Right cardiac atrium (tissue), 5 donors: ENCODE measurements at places on chromosomes 5 and 9. TPM values are rescaled to one million over a fixed set of nuclear protein-coding genes. Genes with fewer than 3 reads are reported as not detected.

Gene CDX1
- not detected for total RNA-seq

DNA sequence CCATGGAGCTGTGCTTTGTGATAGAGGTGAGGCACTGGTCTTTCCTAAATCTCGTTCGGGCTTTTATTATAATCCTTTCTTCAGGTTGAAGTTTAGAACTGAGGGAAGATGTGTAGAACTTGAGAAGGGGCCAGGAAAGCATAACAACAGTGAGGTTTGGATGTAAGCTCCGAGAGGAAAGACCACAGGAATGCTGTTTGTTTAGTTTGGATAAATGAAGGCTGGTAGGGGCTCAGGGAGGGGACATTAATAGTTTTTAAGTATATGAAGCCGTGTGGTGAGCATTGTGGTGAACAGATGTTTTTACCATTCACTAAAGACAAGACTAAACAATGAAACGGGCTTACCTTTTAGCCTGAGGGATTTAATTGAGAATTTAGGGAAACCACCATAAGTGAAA, 130.8 kb downstream of the ARHGAP26 start:
- no peak for DNase-seq

GRCh38 chr5:136115183-136115865, 17.3 kb upstream of the SMAD5 start:
- no peak for DNase-seq

DNA sequence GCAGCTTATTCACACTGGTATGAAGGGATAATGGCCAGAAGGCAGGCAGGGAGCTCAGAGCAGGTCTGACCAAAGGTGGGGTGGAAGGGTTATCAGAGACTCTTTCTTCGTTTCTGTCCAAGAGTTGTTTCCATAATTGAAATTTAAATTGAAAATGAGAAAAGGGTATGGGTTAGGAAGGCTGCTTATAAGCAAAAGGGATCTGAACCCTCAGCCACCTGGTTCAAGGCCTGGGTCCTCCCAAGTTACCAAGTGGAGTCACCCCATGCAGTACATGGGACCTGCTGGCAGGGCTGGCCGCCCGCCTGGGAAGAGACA, 17.8 kb downstream of the EEIG1 start:
- DNase-seq: no peak

Gene ORM2
- total RNA-seq: not detected

Gene TOR2A
- 3.7 TPM for total RNA-seq

GRCh38 chr9:123637606-123637944, 281.6 kb downstream of the CRB2 start:
- DNase-seq: no peak

- DNase-seq: no peak
These were observed 49.9 kb downstream of the SIL1 start for GRCh38 chr5:139148306-139148705.

- DNase-seq: no peak
These were observed 16.2 kb downstream of the GPX3 start for GRCh38 chr5:151036556-151036955.

- no peak for DNase-seq
These were observed 18.7 kb upstream of the ADAM19 start for GRCh38 chr5:157594257-157594656.

- DNase-seq: no peak
These were observed 11.7 kb downstream of the CD74 start for GRCh38 chr5:150401076-150401375.

GRCh38 chr9:86598411-86599239, 244.4 kb upstream of the TUT7 start:
- DNase-seq: no peak

DNA sequence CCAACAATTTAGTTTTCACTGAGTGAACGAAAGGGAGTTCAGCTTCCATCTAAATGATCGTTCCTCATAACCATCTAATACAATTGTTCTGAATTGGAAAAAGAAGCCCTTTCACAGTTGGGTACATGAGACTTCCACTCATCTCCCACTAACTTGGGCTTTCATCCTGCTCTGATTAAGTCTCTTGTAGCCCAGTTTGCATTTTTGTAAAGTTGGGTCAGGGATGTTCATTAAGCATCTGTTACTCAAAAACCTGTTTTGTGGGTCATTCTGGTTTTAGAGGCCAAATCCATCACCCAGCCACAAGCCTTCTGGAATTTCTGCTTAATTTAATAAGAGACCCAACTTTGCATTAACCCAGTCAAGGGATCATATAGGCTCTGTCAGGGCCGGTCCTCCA, 385.3 kb downstream of the BNC2 start:
- no peak for DNase-seq

DNA sequence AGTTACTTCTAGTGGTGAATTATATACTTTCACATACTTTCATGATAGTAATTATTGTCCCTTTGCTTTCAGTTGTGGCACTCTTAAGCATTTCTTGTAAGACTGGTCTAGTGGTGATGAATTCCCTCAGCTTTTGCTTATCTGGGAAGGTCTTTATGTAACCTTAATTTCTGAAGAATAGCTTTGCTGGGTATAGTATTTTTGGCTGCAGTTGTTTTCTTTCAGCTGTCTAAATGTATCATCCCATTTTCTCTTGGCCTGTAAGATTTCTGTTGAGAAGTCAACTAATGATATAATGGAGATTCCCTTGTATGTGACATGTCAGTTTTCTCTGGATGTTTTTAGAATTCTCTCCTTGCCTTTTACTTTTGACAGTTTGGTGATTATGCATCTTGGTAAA, 41.0 kb downstream of the TMEM38B start:
- DNase-seq: no peak

Gene CYLC2
- total RNA-seq: not detected

Gene N4BP3
- 0.54 TPM for total RNA-seq

GRCh38 chr5:29662876-29663275, 1530.6 kb upstream of the CDH6 start:
- DNase-seq: no peak

DNA sequence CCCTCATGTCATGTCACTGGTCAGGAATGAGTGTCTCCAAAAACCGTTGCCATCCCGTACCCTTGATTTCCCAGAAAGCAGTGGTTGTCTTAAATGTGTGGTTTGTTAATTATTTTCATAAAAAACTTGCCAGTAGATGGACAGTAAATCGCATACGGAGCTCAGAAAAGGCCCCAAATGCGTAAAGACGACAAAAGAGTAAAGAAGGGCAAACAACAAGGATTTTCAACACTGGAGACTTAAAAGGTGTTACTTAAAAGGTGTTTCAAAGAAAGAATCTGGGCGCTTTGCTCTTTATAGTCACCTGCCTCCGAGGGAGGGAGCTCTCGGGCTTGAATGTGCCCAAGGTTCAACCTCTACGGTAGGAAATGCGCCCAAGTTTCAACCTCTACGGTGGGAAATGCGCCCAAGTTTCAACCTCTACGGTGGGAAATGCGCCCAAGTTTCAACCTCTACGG, 734 bp downstream of the KIF27 start:
- no peak for DNase-seq

DNA sequence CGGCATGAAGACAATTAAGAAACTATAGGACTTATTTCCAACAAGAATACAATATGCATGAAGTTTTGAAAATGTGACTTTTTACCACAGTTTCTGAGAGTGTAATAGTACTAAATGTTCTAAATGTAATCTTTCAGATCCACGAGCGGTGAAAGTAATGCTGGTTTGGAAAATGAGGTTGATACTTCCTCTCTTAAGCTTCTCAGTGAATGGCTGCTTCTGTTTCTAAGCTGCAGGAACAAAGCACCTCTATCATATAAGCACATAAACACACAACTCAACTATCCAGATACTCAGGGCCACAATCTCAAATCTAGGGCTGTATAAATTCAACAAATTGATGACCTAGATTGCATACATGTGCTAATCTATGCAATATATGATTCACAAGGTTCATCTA, 78.3 kb downstream of the LIFR start:
- DNase-seq: no peak

- peak; percentile 84 for DNase-seq
These were observed 11.1 kb downstream of the FPGS start for GRCh38 chr9:127813686-127814226.

Gene FSD1L
- total RNA-seq: 3.3 TPM

DNA sequence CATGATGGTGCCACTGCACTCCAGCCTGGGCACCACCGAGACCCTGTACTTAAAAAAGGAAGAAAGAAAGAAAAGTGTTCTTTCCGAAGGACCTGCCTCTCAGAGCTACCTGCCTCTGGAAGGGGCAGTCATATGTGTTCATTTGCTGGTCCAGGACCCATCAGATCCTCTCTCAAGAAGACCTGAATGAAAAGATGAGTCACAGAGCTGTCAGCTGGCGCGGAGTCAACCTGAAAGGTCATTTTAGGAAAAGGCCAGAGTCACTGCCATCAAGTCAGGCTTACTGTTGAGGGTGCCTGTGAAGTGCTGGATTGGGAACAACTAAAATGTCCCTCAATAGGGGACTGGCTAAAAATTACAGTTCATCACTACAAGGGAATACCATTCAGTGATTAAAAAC, 14.9 kb upstream of the HRH2 start:
- DNase-seq: no peak

Gene GLRA1
- total RNA-seq: not detected

DNA sequence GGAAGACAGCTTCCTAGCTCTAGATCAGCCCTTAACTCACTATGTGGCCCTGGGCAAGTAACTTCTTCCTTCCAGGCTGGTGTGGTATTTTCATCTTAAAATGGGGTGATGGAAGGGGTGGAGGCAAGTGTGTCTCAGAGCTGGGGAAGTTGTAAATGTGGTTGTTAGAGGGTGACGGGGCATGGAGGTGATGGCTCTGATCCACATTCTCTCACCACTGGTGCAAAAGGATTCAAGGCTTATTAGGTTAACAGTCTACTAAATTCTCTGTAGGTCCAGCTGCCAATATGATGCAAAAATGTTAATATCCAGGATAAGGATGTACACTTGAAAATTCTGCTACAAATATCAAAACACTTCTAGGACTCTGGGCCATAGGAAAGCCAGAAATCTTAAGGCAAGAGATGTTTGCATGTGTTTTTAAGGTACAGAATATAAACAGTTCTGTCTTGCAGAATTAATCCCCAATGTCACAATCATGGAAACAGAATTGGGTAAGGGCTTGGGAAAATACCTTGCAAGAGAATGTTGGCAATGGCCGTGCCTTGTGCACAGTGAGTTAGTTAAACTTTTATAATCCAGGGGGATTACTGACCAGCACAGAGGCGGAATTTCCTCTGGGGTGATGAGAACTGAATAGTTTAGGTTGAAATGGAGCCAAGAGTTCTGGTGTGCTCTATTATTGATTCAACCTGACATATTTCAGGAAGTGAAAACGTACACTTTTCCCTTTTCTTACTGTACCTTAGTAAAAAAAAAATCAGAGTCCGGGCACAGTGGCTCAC, 19.8 kb downstream of the TNFSF15 start:
- DNase-seq: no peak

DNA sequence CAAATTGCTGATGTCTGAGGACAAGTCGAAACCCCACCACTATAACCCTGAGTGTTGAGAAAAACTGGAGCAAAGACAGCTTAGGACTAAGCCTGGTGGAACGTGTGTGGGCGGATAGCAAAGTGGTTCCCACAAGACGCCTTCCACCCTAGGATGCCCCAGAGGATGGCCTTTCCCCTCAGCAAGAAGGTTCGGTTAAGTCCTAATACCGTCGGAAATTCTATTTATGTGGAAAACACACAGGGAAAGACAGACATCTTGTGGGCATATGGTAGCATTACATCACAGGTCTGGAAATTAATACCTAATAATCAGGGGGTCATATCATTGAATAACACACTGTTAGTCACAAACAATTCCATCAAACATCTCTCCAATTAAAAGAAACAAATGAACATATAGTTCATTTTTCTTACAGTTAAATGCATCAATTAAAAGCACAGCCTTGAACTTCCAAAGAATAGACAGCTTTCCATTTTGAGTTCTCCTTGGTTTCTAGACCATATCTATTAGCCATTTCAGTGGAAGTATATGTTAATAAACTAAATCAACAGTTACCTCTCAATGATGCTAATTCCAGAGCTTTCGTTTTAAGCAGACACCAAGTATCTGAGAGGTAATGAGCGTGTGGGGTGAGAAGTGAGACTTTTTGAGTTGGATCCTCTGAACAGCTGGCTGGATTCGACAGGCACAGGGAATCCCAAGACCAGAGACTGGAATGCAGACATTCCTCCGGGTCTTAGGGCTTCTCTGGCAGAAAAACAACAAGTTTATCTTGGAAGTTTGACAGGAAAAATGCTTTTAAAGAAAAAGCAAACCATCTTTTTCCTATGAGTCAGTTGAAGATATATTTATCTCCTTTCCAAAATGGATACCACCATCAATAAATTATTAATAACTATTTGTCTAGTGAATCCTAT, 2.9 kb upstream of the ICE1 start:
- DNase-seq: no peak

DNA sequence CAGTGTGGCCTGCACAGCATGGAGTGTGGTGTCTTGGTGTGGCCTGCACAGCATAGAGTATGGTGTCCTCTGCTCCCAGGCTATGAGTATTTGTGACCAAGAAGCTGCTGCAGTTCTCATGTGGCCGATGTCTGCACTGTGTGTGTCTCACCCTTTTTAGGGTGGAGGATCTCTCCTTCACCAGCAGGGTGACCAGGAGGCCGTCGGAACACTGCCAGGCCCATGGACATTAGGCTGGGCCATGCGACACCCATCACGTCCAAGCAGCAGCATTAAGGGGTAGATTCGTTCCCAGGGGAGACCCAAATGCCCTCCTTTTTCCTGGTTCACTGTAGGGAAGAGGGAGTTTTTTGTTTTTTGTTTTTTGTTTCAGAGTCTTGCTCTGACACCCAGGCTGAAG, 115.3 kb upstream of the SPIN1 start:
- DNase-seq: no peak

Gene GTF2H2C
- 15.5 TPM for total RNA-seq

GRCh38 chr5:142974409-142974808, 204.2 kb downstream of the ARHGAP26 start:
- no peak for DNase-seq

Gene TLX3
- total RNA-seq: not detected

DNA sequence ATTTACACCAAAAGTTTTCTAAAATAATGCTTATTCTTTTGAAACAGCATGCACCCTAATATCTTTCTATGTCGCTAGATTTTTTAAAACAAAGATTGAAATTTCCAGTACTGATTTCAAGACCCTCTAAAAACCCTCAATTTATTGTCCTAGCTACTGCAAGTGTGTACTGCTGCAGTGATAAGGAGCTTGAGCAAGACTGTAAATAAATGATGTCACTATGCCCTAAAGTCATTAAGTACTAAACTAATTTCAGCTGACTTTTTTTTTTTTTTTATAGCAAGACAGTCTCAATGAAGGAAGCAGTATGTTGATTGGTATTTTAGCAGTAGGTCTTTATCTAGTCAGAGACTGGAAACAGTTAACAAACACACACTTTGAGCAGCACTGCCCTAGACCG, 12.2 kb upstream of the MIER3 start:
- no peak for DNase-seq

DNA sequence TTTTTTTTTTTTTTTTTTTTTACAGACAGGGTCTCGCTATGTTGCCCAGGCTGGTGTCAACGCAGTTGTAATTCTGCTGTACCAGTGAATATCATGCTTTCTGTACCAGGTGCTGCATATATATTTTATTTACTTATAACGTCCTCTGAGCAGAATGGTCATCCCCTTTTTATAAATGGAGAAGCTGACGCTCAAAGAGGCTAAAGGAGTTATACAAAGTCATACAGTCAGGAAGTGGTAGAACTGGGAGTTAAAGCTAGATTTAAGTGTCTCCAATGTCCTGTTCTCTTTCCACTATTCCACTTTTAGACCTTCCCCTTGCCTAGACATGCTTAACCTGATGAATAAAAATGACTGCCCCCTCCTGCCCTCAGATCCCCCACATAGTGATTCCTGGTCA, 1.2 kb upstream of the SIL1 start:
- DNase-seq: no peak
